ENCODE measurements at places on chromosomes 5 and 9.

DNA sequence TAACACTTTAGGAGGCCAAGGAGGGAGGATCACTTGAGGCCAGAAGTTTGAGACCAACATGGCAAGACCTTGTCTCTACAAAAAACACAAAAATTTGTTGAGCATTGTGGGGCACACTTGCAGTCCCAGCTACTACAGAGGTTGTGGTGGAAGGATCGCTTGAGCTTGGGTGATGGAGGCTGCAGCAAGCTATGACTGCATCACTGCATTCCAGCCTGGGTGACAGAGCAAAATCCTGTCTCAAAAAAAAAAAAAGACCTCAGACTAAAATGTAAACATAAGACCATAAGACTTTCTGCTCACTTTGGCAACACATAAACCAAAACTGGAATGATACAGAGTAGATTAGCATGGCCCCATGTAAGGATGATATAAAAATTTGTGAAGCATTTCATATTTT lies 24.6 kb upstream of the NANS start:
- no peak for DNase-seq

DNA sequence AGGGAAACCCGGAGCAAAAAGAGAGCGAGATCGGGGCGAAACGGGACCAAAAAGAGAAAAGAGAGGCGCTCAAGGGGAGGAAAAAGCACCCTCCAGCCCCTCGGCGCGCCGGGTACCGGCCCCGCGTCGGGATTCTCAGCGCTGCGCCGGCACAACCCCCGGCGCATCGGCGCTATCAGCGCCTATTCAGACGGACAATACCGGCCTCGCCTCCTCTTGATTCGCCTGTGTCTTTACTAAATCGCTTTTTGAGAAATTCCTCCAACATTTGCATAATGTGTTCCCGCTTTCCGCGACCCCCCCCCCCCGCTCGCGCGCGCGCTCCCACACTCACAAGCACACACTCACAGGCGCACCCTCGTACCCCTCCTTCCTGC lies 578 bp downstream of the LHX6 start:
- no peak for DNase-seq

GRCh38 chr9:115665519-115665918 lies 488.1 kb upstream of the PAPPA start:
- no peak for DNase-seq

GRCh38 chr5:158807946-158808345 lies 291.8 kb downstream of the EBF1 start:
- no peak for DNase-seq

DNA sequence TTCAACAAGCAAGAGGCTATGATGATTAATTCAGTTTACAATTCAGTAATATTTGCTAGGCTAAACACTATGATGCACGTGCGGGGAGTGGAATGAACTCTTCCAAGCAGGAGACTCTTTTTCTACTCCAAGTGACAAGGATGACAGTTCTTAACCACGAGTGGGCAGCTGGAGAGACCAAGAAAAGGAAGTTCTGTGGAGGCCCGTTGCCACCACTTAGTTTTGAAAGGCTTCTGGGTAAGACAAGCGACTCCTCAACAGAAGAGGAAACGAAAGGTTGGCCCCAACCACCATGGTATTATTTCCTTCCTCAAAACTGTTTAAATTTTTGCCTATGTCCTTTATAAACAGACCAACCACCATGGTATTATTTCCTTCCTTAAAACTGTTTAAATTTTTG lies 2.8 kb downstream of the DCAF12 start:
- no peak for DNase-seq

GRCh38 chr5:180684623-180685161 lies 35.3 kb upstream of the FLT4 start:
- no peak for DNase-seq

DNA sequence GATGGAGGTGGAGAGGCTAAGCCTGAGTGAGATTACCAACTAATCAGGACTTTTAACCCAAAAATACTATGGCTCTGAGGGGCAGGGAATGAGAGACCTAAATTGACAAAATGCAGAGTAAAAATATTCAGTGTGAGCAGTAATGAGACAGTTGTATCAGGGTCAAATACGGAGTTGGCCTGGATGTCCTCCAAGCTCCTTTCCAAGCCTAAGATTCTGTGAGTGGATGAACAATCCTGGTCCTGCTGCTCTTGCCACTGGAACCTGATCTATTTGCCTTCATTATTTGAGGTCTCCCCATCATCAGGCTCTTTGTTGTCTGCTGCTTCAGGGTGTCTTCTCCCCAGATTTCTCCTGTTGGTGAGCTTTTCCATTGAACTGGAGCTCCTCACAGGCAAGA lies 1.1 kb downstream of the PDCD1LG2 start:
- no peak for DNase-seq

GRCh38 chr9:111481885-111482636 lies 2.1 kb downstream of the ECPAS start:
- DNase-seq: no peak

DNA sequence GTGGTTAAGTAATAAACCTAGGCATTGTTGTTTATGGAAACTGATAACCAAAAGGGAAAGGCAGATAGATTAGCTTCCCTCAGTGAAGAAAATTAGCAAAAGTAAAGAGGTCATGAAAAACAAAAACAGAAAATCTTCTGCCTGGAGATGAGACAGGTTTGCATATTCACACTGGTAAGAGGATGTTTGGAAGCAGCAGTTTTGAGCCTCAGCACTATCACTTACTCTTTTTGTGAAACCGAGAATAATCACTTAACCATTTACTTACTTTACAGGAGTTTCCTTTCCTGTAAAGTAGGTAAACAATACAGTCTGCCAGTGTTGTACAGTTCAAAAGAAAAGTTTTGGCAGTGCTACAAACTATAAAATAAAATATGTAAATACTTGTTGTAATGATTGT lies 35.5 kb upstream of the EMB start:
- no peak for DNase-seq

GRCh38 chr5:11719888-11720481 lies 184.3 kb downstream of the CTNND2 start:
- DNase-seq: no peak

All from stimulated activated CD4-positive, alpha-beta T cell treated with anti-CD3 and anti-CD28 coated beads, Interleukin-15, amount 100 ng/mL, for 1 hour (primary cell).